ENCODE measurements at places on chromosomes 13 and 19. TPM values are rescaled to one million over a fixed set of nuclear protein-coding genes. Genes with fewer than 3 reads are reported as not detected.

The CD177 gene
- 0.13 TPM for total RNA-seq

The CALR3 gene
- total RNA-seq = not detected

The CRX gene
- total RNA-seq = not detected

The ADGRE3 gene
- not detected for total RNA-seq

The C19orf85 gene
- not detected for total RNA-seq

The PINLYP gene
- 0.44 TPM for total RNA-seq
